ENCODE measurements at places on chromosomes 13 and 19.

GRCh38 chr19:11692127-11692790, 46.5 kb downstream of the ZNF823 start:
- DNase-seq, result no peak

- DNase-seq, result no peak
Measured at GRCh38 chr19:45114116-45114515, 21.1 kb downstream of the PPP1R37 start.

GRCh38 chr13:113298043-113298945, 1.3 kb downstream of the LAMP1 start:
- no peak for DNase-seq

- DNase-seq, result no peak
Measured at GRCh38 chr19:13995017-13995728, 10.9 kb downstream of the RFX1 start.
